Fibroblast of gingiva (primary cell): ENCODE measurements at places on chromosomes 2 and 18.

- DNase-seq: peak; percentile 24
Measured at GRCh38 chr18:29651122-29651680, 1391.3 kb downstream of the DSC3 start.

GRCh38 chr2:46147626-46148368 is 149.4 kb upstream of the EPAS1 start:
- no peak for DNase-seq

DNA sequence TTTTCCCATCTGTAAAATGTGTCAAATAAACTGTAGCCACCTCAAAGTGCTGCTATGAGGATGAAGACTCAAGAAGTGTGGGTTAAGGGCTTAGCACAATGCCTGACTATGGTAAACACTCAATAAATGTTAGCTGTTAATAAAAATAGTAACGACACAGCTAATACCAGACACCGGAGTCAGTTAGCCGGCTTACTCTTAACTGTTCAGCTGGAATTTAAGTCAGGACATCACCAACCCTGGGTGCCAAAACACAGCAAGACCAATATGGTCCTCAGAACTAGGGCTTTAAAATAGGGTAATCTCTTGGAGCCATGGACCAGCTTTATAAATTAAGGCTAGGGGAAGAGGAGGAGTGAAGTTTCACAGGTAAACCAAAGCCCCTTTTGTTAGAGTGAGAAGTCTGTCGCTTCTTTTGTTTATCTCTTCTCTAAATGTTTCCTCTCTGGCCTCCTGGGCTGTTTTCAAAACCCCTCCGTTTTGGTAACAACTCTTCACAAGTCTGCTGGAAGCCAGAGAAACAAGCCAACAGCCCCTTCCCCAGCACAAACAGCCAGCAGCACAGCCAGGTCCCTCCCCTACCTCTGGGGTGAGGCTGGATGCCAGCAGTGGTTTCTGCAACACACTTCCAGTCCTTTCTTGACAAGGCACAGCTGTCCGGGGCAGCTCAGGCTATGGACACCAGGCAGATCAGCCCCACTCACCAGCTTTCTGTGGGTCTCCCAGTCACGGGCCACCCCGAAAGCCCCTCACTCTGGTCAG is 13.8 kb upstream of the FZD7 start:
- DNase-seq: no peak

DNA sequence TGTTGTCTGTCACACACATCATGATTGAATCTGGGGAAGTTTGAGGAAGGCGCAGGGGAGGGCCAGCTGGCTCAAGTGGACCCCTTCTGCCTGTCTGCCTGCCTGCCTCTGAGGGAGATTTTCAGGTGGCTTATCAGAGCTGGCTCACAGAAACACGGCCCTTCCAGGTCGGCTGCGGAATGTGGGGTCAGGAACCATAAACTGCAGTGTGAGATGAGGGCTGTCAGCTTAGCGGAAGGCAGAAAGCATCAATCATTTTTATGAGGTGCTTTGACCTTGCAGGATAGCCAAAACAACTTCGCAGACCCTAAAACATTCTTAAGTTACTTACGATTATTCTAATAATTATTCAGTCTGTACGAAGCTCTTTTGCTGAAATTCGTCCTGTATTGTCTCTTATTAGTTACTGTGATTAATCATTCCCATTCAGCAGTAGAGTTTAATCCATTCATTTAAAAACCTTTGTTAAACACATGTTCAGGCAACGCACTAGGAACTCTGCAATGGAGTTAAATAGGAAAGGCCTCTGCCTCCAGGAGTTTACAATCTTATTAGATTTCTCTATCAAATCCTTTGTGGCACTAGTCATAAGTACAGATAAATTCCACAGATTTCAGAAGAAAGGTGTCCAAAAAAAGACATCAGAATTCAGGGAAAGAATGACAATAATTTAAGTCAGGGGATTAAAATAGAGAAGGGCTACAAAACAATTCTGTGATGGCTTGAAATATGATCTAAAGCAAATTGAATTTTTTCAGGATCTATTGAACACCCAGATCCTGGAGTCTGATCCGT is 371.6 kb downstream of the HRH4 start:
- DNase-seq: no peak

- DNase-seq: no peak
Measured at GRCh38 chr2:68946117-68946516, 6.6 kb downstream of the GKN2 start.

- DNase-seq: no peak
Measured at GRCh38 chr2:176260689-176261088, 8.6 kb upstream of the MTX2 start.

DNA sequence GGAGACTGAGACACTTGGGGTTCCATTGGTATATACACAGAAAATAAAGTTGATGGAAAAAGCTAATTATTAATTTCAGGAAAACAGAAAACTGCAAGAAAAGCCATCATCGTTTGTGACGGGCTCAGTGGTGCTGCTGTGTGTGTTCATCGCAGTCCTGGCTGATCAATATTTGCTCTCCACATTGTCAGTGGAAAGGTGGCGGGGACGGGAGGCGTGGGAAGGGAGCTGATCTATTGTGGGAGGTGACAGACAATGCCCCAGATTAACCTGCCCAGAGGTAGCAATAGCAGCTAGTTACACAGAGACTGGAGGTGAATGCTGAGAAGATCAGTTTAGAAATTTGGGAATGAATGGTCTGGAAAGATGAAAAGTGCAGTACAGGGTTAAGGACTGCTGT is 50.0 kb upstream of the CTDP1 start:
- no peak for DNase-seq

DNA sequence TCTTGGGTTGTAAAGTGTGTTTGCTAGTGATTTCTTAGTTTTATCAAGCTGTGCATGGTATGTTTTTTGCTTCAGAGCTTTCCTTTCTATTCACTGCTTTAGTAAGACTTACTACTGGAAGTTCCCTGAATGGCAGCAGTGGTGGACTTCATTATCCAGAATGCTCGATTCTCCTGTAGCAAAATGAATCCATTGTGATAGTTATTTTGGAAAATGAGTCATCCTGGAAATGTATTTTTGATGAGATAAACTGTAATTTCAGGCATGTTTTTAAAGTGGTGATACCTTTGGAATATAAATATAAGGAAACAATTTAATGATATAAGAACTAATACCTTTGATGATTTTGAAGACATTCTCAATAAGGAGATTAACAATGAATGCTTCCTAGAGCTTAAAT is 387.1 kb downstream of the PTPRM start:
- DNase-seq: no peak

DNA sequence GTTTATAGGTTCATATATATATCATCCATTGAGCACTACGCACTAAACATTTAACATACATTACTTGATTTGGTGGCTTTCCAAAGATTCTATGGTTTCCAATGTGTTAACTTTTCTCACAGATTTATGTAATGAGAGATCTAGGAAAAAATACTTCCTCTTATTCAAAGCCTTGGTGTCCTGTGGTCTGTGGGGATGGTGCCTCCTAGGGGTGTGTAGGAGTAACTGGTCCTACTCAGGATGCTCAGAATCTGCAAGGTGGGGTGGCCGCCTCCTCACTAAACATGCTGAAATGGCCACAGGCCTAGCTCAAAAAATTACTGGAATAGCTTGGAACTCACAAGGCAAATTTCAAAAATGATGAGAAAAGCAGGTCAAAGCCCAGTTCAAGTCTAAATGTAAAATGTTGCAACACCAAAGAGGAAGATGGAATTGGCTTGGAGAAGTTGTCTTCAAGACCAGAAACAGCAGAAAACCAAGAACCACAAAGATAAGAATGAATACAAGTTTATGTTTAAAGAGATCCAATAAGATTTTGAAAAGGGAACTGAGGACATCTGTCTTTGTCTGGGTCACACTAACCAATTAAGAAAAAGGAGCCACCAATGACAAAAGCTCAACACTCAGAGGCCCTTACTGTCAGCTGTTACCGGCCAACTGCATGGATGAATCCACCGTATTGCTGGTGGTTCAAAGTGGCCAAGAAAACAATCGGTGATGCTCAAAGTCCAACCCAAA is 11.5 kb downstream of the GPR55 start:
- no peak for DNase-seq

DNA sequence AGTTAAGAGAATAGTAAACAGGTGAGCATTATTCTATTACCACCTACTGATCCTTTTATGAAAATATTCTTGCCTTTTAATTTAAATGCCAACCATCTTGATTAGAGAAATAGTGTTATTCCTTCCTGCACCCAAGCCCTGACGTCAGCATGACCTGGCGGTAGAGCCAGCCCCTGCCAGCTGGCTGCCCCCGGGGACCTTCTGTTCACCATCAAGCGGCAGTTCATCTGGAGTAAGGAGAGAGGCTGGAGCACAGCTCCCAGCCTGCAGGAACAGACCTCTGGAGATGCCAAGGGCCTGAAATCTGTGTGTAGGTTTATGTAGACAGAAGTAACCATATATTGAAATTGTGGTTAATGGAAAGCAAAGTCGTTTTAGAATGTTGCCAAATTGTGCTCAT is 171.8 kb downstream of the GBX2 start:
- no peak for DNase-seq

GRCh38 chr2:215427585-215427984 is 8.3 kb downstream of the FN1 start:
- DNase-seq: no peak

- no peak for DNase-seq
Measured at GRCh38 chr2:76008001-76008702, 297.4 kb upstream of the GCFC2 start.

GRCh38 chr2:79670198-79670597 is 157.3 kb downstream of the CTNNA2 start:
- DNase-seq: no peak

GRCh38 chr2:128289439-128289838 is 29.2 kb downstream of the HS6ST1 start:
- no peak for DNase-seq

GRCh38 chr2:158120664-158121641 is 19.3 kb downstream of the UPP2 start:
- DNase-seq: peak; percentile 38

- DNase-seq: no peak
Measured at GRCh38 chr2:88959480-88960204, 268.2 kb downstream of the RPIA start.

DNA sequence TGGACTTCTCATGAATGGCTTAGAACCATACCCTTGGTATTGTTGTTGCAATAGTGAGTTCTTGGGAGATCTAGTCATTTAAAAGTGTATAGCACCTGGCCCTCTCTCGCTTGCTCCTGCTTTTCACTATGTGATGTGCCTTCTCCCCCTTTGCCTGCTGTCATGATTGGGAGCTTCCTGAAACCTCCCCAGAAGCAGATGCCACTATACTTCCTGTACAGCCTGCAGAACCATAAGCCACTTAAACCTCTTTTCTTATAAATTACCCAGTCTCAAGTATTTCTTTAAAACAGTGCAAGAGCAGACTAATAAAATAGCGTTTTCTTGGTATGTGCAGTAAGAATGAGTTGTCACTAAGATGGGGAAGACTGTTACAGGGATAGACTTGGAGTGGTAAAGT is 31.6 kb downstream of the BAZ2B start:
- no peak for DNase-seq

DNA sequence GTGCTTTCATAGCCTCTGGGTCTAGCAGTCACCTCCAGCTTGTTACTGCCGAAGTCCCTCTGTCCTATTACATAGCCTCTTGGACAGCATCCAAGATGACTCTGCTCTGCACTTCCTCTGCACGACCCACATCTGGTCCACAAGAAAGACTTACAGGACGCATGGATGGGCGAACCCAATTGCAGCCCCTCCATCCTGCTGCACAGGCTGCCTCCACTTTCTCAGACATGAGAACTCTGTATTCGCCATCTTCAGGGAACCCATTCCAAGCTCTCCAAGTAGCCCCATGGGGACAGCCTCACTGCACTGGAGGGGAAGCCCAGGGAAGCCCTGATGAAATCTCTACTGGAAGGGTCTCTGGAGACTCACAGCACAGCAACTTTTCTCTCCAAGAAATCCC is 172.1 kb downstream of the GFPT1 start:
- no peak for DNase-seq

DNA sequence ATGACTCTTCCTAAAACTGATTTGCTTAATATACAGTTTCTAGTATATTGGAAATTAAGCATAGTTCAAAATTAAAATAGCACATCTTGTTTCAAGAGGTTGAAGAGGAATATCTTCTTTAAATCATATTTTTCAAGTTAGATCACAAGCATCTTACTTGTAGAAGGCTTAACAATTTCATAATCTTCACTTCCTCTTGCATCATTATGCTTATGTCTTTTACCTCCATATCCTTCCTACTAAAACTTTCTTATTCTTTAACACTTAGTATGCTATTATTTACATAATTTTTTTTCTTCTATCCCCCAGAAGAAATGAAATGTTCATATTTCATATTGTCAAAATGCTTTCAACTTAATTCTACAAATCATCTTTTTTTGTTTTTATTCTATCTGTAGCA is 1354.9 kb upstream of the TMEFF2 start:
- no peak for DNase-seq

- DNase-seq: no peak
Measured at GRCh38 chr18:42778024-42778423, 337.5 kb downstream of the RIT2 start.

DNA sequence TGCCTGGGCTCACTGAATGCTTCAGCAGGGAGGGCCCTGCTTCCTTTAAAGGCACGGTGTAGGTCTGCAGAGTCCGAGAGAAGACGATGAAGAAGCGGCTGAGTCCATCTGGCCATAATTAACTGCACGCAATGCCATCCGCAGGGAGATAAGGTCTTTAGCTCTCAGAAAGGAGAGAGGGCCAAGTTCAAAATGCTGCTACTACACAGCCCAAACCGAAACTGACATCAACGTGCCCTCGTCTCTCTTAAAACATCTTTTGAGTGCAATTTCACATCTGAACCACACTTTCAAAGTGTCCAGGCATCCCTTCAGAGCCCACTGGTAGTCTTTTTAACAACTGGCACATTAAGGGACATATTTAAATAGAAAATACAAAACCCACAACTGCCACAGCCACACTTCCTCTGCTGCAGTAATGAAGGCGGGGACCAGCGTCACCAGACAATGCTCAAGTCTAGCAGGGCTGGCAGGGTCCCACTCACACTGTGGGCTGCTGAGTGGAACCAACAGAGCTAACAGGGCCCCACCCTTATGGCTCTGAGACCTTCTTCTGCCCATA is 35.8 kb downstream of the ST3GAL5 start:
- peak; percentile 21 for DNase-seq

DNA sequence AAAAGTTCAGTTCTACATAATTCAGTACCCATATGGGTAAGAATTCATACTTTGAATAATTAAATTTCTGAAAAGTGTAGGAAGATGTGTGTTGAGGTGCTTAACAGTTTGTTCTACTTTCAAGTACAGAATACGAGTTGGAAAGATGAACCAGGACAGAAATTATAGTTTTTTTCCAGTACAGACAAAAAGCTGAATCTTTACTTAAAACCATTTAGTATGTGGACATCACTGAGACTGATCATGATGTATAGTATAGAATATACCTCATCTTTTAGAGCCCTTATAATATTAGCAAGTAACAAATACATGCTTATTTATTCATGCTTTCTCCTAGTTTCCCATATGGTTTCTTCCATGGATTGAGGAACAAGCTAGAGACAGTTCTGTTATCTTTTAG is 10.0 kb downstream of the DDX1 start:
- DNase-seq: no peak

DNA sequence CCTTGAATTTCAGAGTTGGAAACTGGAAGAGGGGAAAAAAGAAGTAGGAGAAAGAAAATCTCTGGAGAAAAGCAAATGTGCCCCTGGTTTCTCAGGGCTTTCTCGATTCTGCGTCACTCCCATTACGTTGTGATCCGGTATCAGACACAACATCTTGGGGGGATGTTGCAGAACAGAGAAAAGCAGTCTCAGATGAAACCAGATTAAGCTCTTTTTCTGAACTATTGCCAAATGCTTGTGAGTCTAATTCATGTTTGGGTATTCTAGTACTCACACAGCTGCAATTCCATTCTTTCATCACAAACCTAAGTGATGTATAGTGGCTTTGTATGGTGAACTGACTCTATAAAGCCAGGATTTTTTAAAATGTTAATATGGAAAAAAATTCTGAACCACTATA is 233.2 kb downstream of the TCF4 start:
- no peak for DNase-seq
